ENCODE measurements at places on chromosomes 3 and 15.

DNA sequence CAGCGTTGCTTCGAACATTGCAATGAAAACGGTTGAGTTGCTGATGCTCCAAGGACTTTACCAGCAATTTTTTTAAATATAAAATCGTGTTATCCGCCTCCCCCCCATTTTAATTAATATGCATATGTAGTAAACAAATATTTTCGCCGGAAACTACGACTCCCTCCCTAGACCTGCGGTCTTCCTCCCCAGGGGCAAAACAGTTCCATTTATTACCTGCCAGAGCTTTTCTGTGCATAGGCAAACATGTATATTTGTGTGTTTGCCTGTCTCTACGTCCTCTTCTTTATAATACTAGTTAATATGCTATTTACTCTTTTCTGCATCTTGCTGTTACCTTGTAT is 593 bp upstream of the RSL24D1 start:
- no peak for DNase-seq

DNA sequence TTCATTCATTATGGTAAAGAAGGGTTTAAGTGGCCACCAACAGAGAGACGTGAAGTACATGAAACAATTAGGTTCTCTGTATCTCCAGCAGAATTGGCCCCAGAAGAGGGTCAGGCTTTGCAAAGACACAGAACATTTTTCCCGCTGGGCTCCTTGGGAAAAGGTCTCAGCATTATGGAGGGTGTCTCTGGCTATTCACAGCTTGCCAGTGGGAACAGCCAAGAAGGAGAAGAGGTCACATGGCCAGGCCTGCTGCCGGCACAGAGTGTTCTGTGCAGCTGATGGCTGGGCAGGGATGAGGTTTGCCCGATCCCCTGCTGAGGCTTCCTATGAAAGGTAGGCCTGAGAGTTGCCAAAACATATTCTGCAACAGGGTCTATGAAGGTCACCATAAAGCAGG is 77.8 kb upstream of the LPP start:
- no peak for DNase-seq

DNA sequence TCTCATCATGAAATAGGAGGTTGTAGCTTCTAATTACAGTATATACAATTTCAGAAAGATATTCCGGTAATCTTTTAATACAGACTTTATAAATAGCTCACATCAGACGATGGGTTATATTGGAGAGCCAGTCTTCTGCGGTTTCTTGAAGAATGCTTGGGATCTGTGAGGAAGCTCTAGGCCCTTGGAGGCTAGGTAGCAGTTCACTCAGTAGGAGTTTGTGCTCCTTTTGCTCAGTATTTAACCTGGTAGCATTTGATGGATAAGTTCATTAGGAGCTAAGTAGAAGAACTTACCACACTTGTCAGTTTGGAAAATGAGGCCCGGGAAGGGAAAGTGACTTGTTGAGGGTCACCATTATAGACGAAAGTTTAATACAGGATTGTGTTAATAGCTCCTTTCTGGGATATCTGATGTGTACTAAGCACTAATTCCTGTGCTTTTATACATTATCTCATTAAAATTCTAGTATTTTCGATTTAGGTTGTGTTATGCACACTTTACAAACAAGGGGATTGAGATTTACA is 2.8 kb downstream of the FNDC3B start:
- DNase-seq, result peak; percentile 60

- peak; percentile 5 for DNase-seq
Measured at GRCh38 chr3:41508063-41508696, 308.9 kb downstream of the CTNNB1 start.

- peak; percentile 72 for DNase-seq
Measured at GRCh38 chr3:171950373-171950772, 89.0 kb upstream of the FNDC3B start.

GRCh38 chr15:71806452-71806931 is 3.9 kb upstream of the NR2E3 start:
- peak; percentile 60 for DNase-seq

- no peak for DNase-seq
Measured at GRCh38 chr3:13171704-13172643, 98.7 kb upstream of the IQSEC1 start.

DNA sequence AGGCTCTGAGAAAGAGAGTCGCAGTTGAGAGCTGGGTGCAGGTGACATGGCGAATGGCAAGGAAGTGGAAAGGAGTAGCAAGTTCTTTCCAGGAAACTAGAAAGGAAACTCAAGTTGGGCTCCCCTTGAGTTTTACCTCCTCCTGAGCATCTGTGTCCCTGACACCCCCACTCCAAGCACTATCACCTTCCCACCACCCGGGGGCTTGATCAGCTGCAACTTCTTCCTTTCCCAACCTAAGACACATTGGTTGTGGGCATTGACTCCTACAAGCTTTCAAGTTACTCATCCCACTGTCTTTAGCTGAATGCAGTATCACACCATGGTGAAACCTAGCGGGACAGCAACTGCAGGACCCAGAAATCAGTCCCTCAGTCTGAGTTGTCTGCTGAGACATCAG is 256.6 kb upstream of the NR2F2 start:
- DNase-seq, result no peak

- peak; percentile 77 for DNase-seq
Measured at GRCh38 chr3:106542101-106542769, 673.4 kb upstream of the CBLB start.

- no peak for DNase-seq
Measured at GRCh38 chr3:57778494-57778893, 22.4 kb downstream of the SLMAP start.

- DNase-seq, result peak; percentile 19
Measured at GRCh38 chr15:40256638-40257235, 17.9 kb downstream of the PAK6 start.

DNA sequence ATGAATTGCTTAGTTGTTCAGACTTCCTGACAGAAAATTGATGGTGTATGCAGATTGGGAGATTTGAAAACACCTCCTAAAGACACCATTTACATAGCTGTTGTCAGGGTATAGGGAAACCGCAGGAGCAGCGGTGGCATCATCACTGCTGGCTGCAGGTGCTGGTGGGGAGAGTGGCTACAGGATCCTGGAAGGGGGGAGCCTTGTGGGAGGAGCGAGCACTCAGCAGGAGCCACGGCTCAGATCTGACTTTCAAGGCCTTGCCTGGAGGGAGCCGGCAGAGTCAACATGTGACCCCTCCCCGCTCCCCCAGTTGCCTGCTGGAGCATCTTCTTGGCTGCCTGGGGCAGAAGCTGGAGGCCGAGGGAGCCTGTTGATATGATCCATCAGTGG is 26.1 kb downstream of the EDEM1 start:
- no peak for DNase-seq

DNA sequence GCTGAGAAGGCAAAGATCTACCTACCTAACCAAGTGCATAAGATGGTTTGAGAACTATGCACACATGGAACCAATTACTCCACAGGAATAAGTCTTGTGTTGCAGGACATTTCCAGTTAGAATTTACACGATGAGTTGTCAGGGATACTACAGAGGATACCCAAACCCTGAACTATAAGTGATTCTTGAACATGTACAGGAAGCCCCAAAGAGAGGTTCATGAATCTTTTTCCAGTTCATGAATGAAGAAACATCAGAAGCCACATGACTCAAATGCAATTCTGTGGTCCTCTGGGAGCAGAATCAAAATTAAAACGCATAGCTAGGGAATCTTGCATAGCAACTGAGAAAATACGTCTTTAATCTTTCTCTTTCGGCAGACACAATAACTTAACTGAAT is 114.1 kb upstream of the LMCD1 start:
- peak; percentile 33 for DNase-seq

- DNase-seq, result no peak
Measured at GRCh38 chr15:88983861-88984429, 70.8 kb upstream of the MFGE8 start.

GRCh38 chr3:16801223-16801622 is 83.5 kb upstream of the PLCL2 start:
- DNase-seq, result no peak

- DNase-seq, result no peak
Measured at GRCh38 chr3:17585394-17586325, 156.8 kb downstream of the TBC1D5 start.

DNA sequence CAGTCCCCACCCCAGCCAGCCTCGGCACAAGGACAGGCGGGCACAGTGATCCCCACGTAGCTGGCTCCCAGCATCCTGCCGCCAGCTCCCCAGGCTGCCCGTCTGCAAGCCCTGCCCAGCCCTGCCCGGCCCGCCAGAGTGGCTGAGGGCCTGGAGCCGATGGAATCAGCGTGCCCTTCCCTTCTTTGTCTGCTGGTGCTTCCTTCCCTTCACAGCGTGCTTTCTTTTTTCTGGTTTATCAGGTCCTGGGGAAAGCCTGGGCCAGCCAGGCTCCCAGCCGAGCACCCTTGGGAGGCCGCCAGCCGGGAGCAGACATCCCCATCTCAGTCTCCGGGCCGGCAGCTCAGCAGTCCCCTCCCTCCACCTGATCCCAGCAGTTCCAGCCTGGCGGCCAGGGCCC is 54.7 kb upstream of the SMAD6 start:
- no peak for DNase-seq

- no peak for DNase-seq
Measured at GRCh38 chr3:51514210-51514609, 14.4 kb upstream of the DCAF1 start.

DNA sequence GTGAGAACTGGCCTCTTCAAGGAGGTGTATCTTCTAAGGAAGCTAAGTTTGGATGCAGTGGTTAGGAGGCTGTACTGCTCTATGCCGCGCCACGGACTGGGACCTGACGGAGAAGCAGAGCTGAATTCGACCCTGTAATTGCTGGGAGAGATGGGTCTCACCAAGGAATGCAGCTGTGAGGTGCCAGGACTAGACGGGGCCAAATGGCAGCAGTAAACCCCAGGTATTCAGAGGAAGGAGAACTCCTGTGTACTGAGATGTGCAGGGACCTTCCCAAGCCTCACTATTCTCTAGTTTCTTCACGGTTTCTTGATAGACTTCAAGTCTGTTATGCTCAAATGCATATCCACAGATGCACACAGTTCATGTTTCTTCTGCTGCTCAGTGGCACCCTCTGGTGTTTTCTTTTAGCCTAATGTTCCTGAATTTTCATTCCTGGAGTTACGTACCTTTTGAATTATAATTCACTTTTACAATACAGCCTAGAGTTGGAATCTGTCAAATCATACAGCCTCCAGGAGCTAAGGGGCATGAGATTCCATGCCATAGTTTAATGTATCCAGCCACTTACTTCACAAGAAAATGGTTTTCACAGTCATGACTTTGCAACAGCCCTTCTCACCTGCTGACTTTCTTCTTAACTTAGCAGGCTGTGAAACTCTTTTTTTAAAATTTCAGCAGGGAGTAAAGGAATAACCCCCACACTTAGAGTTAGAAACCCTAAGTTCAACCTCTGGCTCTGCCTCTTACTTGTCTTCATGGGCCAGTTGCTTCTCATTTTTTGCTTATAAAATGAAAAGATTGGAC is 61.8 kb downstream of the GLDN start:
- DNase-seq, result peak; percentile 70

GRCh38 chr3:125051205-125051604 is 4.6 kb downstream of the HEG1 start:
- no peak for DNase-seq

DNA sequence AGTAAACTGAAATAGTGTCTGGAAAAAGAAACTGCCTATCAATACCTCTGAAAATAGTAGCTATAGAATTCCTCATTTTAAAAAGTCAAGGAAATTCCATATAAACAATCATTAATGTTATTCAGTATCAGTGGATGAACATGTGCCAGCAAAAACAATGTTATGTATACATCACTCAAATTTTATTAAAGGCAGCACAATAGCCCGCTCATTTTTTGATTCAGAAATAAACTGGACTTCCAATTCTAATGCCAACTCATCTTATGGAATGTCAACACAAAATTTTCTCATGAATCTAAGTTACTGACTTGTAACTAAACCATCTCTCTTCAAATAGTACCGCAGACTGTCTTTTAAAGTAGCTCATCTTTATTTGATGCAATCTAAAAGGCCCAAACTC is 19.0 kb downstream of the THBS1 start:
- DNase-seq, result peak; percentile 62

- DNase-seq, result no peak
Measured at GRCh38 chr3:49428752-49429080, 408 bp downstream of the NICN1 start.

DNA sequence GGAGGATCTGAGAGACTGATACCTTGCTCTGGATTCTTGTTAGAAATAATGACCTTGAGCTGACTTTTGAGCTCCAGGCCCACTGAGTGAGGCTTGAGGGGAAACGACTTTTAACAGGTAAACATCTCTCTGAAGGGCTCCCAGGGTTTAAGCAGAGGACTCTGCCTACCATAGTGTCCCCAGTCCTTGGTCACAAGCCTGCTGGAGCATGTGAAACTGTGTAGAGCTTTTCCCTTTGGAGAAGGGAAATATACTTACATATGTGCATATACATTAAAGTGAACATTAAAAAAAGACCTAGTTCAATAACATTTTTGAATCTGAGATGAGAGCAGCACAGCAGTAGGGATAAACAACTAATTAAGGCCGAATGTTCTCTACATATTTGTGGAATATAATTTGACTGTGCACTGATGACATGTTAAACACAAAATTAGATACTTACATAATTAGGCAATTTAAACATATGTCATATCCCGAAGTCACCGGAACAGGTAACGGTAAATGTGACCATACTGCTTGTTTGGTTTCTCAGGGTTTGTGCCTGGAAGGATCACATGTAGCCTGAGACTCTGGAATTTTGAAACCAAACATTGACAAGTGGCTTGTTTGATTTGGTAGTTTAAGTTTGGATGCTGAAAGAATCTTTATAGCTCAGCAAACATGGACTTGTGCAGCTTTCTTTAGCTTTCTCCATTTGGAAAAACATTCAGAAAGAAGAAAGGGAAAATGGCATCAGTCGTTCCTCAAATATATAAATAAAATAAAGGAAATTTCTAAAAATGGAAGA is 266.1 kb upstream of the C2CD4B start:
- no peak for DNase-seq

GRCh38 chr15:56524915-56525314 is 60.0 kb upstream of the MNS1 start:
- DNase-seq, result peak; percentile 39

DNA sequence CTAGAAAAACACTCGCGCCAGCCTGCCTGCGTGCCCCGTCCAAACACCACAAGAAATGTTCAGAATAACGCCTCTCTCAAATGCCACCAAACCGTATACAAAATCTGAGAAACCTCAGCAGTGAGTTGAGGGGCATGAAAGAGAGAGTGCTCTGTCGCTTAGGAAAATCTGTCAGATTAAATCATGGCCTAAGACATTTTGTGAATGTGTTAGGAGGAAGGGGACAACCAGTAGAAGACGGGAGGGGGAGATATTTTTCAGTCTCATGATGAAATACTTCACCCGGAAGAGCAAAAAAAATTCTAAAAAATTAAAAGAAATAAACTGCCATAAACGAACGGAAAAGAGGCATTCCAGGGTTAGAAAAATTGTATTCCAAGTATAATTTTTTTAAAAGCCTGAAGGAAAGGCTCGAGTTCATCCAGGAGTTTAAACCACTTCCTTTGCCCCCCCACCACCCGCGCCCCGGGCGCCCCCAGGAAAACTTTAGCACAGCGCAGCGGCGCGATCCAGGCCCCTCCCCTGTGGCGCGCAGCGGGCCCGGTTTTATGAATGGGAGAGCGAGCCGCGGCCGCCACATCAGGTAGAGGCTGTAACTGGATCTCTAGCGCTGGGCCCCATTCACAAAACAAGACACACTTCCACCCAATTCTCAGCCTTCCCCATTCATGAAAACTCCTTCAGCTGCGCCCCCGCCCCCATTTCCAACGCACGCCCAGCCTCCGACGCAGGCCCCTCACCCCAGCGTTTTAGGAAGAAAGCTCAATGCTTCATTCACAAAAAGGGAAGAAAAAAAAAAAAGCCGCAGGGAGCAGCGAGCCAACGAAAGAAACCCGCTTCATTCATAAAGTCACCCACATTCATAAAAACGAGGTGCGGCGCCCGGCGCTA is 1.4 kb downstream of the ETV5 start:
- peak; percentile 86 for DNase-seq

- DNase-seq, result no peak
Measured at GRCh38 chr3:56838448-56838847, 36.7 kb upstream of the ARHGEF3 start.
